ENCODE measurements at places on chromosomes 13 and 19.
A peak's percentile ranks its signal among the peaks of the same experiment; 100 is the strongest.

GRCh38 chr13:76719955-76720354, 166.2 kb downstream of the KCTD12 start:
- no peak for DNase-seq

DNA sequence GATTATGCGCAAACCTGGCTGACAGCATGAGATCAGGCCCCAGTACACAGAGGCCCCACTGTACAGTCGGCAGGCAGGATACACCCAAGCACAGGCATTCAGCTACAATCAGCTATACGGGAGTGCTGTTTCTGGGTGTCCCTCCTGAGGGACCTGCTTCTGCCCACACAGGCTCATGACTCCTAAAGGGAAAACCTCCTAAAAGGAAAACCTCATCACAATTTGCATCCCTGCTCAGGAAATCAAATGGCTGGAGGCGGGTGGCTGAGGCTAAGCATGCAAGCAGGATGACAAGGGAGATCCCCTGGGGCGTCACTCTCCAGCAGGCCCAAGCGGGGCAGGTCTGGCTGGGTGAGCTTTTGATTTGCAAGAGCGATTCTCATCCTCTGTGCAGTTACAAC, 99.8 kb downstream of the CRYL1 start:
- no peak for DNase-seq

GRCh38 chr19:6685962-6686627, 16.1 kb upstream of the TNFSF14 start:
- no peak for DNase-seq

DNA sequence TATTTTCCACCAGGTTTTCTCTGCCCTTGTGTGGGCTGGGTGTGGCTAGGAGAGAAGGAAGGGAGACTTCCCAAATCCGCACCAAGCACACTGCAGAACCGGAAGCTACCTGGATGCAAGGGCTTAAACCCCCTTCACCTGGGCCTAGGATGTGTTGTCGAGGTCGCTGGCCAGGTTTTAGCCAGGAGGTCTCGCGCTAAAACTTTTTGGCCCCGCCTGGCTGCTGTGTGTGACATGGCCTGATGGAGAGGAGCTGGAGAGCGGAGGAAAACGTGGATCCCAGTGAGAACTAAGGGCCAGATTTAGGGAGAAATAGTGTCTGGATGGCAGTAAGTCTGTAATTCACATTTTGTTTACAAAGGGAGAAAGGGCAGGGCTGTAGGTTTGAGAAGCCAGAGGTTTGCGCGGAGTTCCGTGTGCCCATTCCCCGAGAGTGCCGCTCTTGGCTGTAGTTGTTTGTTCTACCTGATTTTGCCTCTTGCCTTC, 3.1 kb upstream of the TSHZ3 start:
- no peak for DNase-seq

DNA sequence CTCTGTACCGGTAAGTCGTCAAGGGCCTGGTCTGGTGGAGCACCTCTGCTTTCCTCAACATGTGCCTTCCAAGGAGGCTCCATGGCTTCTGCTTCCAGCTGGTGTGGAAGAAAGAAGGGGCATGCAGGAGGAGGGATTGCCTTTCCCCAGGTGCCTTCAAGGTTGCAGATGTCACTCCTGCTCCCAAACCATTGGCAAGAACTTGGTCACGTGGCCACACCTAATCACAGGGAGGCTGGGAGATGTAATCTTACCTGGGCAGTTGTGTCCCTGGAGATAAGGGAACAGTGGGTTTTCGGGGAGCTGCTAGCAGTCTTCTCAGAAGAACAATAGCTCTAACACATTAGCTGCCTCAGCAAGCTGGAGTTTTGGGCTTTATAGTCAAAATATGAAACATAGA, 9.7 kb upstream of the GPR18 start:
- DNase-seq = no peak

DNA sequence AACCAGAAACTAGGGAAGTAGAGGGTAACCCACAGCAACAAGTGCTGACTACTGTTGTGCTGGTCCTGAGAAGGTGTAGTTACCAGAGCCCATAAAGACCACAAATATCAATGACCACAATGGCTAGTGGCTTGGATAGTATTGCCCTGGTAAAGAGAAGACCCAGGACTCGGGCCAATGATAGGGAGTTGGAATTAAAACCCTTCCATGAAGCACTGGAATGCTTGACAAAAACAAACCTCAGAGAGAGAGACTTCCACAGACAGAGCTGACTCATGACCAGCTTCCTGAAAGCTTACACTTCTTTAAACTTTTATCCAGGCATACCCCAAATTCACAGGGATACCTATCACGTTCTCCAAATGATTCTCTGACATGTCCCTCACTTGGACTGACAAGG, 60.5 kb downstream of the WDR87 start:
- DNase-seq = no peak

GRCh38 chr13:57552437-57552836, 79.1 kb upstream of the PCDH17 start:
- DNase-seq = no peak

DNA sequence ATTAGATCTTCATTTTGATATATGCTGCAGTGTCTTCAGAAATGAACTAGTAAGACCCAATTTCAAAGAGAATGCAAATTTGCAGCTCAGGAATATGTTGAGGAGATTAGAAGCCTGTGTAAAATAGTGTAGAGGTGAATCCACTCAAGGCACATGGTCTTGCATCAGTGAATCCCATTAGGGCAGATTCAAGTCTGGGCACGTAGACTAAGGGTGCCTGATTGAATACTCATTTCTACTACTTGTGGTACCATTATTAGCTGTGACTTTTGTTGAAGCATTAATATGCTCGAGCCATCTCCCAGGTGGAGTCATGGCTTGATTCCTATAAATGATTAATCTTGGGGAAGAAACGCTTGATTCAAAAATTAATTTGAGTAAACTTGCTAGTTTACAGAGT, 129.4 kb downstream of the AKAP11 start:
- DNase-seq = no peak

GRCh38 chr13:30364876-30365275, 57.4 kb upstream of the UBE2L5 start:
- no peak for DNase-seq

GRCh38 chr19:50728084-50728737, 5.0 kb downstream of the CLEC11A start:
- no peak for DNase-seq

DNA sequence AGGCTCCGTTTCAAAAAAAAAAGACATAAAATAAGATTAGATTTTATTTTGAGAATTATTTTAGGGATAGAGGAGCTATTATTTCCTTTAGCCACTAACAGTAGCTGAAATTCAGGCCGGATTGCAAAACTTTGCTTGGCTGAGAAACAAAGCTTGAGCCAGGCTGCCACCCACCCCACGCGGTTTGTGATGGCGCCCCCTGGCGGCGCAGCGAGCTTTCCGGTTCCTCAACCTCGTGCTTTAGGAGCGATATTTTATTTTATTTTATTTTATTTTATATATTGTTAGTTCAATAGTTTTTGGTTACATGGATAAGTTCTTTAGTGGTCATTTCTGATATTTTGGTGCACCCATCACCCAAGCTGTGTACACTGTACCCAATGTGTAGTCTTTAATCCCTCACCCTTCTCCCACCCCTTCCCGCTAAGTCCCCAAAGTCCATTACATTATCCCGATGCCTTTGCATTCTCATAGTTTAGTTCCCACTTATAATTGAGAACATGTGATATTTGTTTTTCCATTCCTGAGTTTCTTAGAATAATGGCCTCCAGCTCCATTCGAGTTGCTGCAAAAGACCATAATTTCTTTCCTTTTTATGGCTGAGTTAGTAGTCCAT, 19.8 kb upstream of the CEACAM4 start:
- DNase-seq = peak; percentile 16

DNA sequence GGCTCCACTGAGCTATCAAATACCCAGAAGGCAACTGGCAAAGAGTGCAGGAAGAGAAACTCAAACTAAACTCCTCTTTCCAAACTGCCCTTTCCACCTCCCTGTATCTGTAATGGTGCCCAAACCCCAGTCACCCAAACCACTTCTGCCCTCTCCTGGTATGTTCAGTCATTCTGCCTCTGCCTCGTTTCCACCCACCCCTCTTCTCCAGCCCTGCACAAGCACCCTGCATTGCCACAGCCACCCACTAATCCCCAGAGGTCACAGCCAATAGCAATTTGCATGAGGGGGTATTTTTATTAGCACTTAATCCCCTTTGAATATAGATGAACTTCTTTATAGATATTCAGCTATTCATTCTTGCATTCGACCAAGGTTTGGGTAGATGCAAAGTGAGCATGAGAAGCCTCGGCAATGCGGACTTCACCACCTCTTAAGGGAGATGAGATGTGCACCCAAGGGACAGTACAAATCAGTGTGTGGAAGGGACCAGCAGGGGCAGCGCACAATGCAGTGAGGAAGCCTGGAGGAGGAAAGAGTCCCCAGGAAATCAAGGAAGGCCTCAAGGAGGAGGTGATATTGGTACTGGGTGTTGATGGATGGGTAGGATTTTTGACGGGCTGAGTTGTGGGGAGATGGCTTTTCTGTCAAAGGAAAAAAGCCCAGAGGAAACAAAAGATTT, 12.4 kb downstream of the TMEM272 start:
- DNase-seq = peak; percentile 25

GRCh38 chr13:65532231-65532630, 1697.9 kb downstream of the PCDH9 start:
- DNase-seq = no peak

DNA sequence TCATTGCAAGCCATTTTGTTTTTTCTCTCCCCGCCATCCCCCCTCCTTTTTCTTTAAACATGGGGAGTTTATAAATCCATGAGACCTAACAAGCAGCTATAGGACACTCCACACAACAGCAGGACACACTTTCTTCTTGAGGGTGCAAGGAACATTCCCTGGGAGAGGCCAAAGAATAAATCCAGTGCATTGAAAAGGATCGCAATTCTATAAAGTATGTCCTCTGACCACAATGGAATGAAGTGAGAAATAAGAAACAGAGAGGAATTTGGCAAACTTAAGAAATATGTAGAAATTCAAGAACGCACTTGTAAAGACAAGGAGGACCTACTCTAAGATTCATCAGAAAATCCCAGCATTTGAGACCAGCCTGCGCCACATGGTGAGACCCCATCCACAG, 11.9 kb downstream of the KLF2 start:
- no peak for DNase-seq

DNA sequence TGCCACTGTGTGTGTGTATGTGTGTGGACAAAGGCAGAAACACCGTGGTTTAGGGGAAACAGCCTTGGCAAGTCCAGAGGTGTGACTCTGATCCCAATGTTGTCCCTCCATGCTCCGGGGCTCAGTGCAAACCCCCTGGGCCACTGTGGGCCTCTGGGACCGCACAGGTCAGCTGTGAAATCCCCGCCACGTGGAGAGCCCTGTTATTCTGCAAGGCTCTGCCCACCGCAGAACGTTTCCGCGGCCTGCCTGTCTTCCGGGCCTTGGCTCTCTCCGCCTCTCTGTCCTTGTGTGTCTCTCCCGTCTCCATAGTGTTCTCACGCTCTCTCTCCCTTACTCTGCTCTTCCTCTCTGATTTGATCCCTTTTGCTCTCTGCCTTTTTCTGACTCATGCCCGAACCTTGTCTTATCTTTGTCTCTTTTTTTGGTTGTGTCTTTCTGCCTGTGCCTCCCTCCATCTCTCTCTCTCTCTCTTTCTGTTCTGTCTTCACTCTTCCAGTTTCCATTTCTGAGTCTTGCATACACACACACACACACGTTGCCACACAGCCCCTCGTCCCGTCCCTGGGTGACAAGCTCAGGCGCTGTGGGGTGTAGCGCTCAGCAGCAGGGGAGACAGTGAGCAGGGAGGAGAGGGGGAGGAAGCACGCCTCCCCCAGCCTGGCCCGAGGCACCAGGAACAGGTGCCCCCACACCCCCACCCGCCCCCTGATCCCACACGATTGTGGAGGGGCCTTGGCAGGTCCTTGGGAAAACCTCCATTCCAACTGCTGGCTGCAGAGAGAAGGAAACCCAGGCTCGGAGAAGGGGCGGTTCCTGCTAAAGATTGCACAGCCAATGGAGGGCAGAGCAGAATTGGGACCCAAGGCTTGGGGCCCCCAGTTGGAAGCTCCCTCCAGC, 3.0 kb downstream of the TTYH1 start:
- no peak for DNase-seq

- DNase-seq = no peak
Observed at GRCh38 chr19:10252707-10253106, 693 bp downstream of the MRPL4 start.

DNA sequence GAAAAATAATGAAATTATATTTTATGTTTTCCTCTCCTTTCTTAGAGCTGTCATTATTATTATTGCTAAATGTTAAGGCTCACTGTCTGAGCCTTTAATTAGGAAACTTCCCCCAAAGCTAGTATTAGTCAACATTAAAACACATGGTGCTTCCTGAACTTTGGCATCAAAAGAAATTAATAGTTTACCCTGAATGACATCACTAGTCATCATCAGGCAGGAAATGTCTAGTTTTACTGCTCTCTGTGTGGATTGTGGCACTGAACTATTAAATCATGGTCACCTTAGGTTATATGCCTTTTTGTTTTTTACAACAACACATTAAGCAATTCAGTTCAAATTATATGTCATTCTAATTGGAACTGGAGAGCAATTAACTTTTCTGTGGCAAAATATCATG, 595.5 kb downstream of the SLITRK1 start:
- DNase-seq = no peak

GRCh38 chr19:35514282-35514809, 897 bp upstream of the DMKN start:
- DNase-seq = no peak

DNA sequence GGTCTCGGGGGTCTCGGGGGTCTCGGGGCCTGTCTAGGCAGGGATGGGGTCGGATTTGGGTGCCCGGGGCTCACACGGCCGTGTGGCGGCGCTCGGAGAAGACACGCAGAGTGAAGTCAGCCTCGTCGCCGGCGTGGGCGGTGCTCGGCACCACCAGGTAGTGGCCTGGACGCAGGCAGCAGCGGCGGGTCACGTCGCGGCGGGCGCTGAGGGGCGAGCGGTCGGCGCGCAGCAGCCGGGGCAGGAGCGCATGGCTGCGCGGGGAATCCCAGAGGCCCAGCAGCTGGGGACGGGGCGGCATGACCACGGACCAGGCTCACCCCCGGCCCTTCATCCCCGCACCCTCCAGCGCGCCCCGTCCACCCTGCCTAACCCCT, 8.2 kb downstream of the CAPN12 start:
- DNase-seq = peak; percentile 47

GRCh38 chr19:480016-480855, 16.1 kb upstream of the MADCAM1 start:
- DNase-seq = peak; percentile 72

DNA sequence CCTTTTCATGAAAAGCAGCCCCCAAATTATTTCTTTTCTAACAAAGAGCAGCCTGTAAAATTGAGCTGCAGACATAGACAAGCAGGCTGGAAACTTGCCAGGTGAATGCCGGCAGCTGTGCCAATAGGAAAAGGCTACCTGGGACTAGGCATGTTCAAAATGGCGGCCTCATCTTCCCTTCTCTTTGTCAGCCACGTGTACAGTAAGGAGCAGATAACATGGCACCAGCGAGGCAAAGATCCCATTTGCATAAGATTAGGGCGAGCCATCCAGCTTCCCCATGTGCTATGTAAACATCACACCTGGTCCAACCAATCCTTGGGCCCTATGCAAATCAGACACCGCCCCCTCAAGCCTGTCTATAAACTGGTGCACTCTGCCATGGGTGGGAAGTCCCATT, 31.2 kb upstream of the CACNA1A start:
- no peak for DNase-seq

Data from ACHN (cell line).